ENCODE measurements at places on chromosomes 16 and 17. TPM values are rescaled to one million over a fixed set of nuclear protein-coding genes. Genes with fewer than 3 reads are reported as not detected.

Gene GAST
- not detected for total RNA-seq

Gene CENPN
- 9.7 TPM for total RNA-seq

Gene PDILT
- total RNA-seq: not detected

Gene KAT8
- total RNA-seq: 72.2 TPM

Gene FBXO39
- 1.0 TPM for total RNA-seq

Gene ACLY
- total RNA-seq: 103 TPM

Gene SLC52A1
- total RNA-seq: not detected

Gene MT1G
- 31.4 TPM for total RNA-seq

Gene FNDC8
- total RNA-seq: not detected

Gene ITGAD
- total RNA-seq: 0.36 TPM

DNA sequence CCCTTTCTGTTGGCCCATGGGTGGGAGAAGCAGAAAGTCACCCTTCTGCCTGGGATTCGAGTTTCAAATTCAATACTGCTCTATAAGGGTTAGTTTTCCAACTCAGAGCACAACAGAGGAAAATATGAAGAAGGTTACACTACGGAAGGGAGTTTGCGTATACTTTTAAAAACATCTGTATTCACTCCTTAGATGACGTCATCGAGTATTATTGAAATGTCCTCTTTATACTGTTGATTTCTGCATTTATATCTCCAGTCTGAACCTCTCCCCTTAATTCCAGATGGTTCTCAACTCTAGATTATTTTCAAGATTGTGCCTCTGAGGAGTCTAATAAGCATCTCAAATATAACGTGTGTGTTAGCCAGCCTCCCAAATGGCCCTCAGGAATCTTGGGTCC, 249.1 kb downstream of the MAP2K4 start:
- no peak for DNase-seq

- DNase-seq: peak; percentile 49
Measured at GRCh38 chr17:50269477-50270434, 4.5 kb upstream of the TMEM92 start.

- no peak for DNase-seq
Measured at GRCh38 chr17:47663912-47664623, 14.3 kb downstream of the KPNB1 start.

GRCh38 chr17:81608082-81608481, 28.8 kb downstream of the NPLOC4 start:
- no peak for DNase-seq

DNA sequence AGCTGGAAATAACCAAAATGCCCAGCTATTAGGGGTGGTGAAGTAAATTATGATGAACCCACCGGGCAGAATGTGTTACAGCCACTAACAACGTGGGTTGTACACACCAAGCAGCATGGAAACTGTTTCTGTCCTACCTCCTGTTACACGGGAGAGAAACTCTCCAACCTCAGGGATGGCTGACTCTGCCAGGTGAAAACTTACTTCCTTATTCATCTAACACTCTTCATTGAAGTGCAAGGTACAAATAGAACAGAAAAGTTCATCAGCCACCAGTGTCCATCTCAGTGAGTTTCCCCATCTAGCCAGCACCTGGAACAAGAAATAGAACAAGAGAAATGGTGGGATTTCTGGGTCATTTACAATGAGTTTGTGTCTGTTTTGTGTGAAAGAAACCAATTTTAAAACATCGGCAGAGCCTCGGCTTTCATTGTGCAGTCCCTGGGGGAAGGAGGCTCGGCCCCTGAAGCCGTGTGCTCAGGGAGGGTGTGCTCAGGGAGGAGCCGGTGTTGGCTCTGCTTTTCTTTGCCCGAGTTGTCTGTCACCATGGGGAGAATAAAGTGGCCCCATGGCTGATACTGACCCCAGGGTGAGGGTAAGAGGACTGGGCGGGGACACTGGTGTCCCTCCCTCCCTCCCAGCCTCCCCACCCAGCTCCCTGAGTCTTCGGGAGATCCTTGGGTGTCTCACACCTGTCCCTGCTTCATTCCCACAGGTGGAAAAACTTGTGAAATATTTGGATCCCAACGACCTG, 39.8 kb downstream of the RAB11FIP4 start:
- DNase-seq: no peak

- DNase-seq: no peak
Measured at GRCh38 chr17:64747938-64748540, 85.9 kb upstream of the SMURF2 start.

GRCh38 chr17:77375917-77376651, 235.3 kb downstream of the SEC14L1 start:
- DNase-seq: no peak

DNA sequence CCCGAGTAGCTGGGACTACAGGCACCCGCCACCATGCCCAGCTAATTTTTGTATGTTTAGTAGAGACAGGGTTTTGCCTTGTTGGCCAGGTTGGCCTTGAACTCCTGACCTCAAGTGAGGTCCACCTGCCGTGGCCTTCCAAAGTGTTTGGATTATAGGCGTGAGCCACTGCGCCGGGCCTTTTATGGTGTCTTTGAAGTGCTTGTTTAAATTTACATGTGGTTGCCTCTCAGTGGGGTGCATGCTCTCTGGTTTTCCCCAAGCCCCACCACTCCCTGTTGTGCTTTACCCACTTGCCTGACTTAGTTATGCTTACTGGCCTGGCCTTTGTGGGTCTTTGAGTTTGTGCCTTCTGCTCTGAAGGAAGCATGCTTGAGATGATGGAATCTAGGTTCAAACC, 132.0 kb downstream of the PRKCB start:
- DNase-seq: no peak

DNA sequence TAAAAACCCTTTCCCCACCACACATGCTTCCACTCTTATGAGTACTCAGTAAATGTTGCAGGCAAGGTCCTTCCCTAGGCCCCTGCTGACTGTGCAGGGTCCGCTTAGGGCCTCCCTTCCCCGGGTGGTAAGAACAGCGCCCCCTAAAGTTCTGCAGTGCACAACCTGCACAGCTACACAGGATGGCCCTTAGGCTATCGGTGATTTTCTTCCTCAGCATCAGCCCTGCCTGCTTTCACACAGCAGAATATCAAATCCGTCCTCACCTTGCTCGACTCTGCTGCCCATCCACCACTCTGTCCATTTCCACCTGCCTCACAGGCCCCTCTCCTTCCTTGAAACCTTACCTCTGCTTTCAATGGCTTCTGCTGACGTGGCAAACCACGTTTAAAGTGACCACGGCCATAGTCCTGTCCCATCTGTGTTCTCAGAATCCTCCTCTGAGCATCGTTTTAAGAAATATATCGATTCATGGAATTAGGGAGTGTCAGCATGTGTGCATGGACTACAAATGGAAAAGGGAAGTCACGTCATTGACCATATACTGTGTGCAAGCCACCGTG, 51.4 kb upstream of the TMEM132E start:
- no peak for DNase-seq

GRCh38 chr16:30980023-30980371, 5.0 kb upstream of the HSD3B7 start:
- no peak for DNase-seq

DNA sequence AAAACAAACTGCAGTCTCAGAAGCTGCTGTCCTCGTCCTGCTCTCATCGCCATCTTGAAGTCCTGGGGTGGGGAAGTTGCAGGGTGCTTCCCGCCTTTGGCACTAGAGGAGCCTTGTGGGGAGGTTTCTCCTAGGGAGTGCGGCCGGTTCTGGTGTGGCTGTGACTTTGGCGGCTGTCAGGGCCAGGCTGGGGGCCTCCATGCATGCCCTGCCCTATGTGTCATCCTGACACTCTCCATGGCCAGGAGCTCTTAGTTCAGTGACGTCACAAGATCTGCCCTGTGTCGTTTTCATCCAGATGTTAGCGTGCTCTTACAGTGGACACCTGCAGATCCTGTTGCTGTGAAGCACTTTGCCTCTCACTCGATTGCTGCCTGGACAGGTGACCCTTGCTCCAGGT, 49.6 kb downstream of the PLD6 start:
- no peak for DNase-seq

DNA sequence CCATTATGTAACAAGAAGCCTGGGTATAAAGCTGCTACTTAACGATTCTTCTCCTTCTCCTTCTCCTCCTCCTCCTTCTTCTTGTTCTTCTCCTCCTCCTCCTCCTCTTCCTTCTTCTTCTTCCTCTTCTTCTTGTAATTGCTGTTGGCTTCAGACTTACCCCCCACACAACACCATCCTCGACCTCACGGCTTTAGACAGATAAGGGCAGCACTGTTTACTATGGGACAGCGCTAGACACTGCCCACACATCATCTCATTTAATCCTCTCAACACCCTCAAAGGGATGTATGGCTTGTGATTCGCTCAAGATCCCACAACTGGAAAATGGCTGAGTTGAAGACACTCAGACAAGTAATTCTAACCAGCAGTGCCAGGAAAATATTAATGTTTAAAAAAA, 60.6 kb upstream of the NOG start:
- no peak for DNase-seq

DNA sequence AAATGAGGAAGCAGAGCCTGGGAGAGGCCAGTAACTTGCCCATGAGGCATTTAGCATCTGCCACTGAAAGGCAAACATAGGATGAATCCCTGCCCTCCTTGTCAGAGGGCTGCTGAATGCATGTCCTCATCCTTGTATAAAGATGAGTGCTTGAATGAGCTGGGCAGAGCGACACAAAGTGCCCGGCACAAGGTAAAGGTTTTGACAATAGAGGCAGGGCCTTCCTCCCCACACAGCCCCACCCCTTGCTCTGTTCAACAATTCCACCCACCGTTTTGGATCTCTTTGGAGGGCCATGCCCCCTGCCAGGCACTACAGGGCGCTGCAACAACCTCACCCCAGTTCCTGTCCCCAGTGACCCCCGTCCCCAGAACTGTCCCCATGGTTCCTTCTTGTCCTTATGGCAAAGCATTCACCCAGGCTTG, 1.4 kb upstream of the KRT19 start:
- no peak for DNase-seq

GRCh38 chr16:53216798-53217197, 162.0 kb downstream of the CHD9 start:
- no peak for DNase-seq

- DNase-seq: peak; percentile 55
Measured at GRCh38 chr16:660459-661183, 7.3 kb upstream of the RHOT2 start.

- DNase-seq: no peak
Measured at GRCh38 chr17:57657211-57657610, 87.9 kb downstream of the CCDC182 start.

DNA sequence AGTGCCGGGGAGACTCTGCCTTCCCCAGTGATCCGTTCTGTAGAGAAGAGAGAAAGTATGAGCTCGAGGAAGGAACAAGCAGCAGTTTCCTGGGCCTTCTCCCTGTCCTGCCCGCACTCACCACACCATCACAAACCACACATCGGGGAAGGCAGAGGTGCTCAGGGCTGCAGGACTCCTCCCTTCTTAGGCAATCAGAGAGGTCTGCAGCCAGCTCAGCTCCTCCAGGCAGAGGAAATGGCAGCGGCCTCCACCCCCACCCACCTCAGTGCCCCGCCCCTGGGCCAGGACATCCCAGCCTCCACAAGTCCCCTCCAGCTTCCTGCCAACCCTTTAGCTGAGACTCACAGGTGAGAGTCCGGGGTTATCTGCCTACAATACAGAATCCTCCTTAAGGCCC, 2.0 kb downstream of the ZNF319 start:
- DNase-seq: no peak

DNA sequence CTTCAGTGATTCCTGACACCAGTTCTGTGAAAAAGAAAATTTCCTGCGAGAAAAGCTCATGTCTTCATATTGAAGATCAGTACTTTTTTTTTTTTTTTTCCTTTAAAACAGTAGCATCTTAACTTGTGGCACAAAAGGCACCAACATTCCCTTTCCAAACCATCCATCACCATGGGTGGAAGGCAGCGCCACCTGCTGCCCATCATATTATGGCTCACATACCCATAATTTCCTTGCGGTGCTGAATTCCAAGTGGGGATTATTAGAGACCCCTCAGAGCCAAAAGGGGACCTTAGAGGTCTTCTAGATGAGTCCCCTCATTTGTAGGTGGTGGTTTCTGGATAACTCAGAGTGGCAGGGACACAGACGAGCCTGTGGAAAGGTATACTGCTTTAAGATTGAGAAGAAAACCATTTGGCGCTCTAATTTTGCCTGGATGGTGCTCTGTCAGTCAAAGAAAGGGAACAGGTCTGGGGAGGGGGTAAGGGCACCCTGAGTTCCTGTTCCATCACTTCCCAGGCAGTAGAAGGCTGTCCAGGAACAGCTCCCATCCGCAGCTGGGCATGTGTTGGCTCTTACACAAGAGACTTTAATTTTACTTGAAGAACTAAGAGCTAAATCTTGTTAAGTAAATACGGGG, 7.9 kb upstream of the SOST start:
- peak; percentile 71 for DNase-seq
